Fibroblast of skin of back (primary cell): ENCODE measurements at places on chromosomes 4 and X.

DNA sequence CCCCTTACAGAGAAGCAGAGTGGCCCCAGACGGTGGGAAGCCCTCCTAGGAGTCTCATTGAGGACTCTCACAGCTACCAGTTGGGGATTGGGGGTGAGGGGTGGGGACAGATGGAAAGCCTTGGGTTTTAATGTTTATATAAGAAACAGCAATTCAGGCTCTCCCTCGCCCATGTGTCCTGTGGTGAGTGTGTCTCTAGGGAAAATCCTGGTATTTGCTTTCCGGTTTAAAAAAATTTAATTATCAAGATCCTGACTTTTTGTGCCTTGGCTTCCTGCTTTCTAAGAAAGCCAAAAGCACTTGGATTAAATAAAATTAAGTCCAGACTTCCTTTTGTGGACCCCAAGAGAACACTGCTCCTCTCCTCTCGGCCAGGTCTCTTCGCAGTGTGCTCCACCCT is 93.8 kb downstream of the SOWAHB start:
- peak; percentile 86 for DNase-seq

DNA sequence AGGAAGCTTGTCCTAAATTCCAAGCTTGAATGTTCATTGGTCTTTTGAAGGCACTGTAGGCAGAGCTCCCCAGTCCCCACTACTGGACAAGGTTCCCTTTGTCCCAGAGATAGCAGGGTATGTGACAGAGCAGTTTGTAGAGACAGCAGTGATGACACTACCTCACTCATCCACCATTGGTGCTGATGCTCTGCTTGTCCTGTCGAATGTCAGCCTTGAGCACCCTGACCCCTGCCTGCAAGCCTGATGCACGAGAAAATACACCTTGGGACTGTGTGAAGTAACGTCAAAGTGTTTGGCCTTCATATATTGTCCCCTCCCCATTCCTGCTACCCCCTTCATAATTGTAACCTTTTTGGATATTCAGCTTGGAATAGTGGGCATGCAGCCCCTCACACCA is 188.9 kb upstream of the EOLA2 start:
- DNase-seq = no peak

GRCh38 chr4:104417357-104417882 is 77.3 kb downstream of the CXXC4 start:
- no peak for DNase-seq

DNA sequence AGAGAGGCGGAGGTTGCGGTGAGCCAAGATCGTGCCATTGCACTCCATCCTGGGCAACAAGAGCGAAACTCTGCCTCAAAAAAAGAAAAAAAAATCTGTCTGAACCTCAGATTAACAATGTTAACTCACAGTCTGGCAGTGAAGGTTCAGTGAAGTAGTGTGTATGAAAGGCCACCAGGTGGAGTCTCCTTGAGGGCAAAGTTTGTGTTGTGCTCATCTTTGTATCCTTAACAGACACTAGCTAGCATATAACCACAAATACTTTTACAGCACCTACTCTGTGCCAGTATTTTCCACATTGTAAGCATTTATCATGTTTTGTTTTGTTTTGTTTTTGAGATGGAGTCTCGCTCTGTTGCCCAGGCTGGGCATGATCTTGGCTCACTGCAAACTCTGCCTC is 46.0 kb upstream of the MGST2 start:
- DNase-seq = peak; percentile 16

DNA sequence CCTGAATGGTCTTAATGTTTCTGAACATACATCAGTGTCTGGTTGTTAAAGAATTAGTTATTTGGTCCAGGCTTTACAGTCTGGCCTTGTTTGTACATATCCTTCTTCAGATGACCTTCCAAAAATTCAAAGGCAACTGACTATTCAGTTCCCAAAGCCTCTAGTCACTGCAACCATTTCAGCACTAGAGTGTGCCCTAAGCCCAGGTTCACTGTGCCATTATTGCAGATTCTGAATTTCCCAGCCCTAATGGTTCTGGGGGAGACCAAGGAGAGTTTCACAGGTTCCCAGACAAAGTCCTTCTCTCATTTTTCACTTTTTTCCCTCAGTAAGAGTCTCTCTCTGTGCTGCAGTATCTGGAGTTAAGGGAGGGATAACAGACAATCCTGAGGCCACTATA is 235.8 kb downstream of the TRAM1L1 start:
- no peak for DNase-seq

GRCh38 chrX:150408561-150408960 is 45.4 kb downstream of the MAMLD1 start:
- no peak for DNase-seq

DNA sequence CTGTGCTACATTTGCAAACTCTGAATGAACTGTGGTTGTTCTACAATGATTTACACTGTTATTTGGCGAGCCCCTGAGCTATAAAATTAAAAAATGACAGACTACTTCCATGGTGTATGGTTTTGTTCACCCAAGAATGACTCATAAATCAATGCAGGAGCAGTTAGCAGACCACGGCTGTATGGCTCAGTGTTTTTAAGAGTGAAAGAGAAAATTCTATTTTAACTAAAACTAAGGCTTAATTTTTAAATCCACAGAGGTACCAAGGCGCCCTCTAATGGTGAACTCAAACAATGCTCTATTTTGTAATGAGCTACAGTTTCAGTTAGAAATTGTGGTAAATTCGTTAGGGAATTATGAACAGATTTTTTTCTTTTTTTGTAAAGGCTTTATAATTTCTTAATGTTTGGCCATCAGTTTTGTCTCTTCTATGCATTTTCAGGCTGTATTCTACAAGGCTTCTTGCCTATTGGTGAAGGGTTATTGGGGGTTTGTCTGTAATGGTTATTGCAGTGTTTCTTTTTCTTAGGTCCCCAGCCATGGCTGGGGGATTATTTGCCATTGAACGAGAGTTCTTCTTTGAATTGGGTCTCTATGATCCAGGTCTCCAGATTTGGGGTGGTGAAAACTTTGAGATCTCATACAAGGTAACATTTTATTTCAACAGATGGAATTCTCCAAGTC is 32.5 kb downstream of the HMGB2 start:
- peak; percentile 37 for DNase-seq
